ENCODE measurements at places on chromosomes 5 and 9.

GRCh38 chr9:114386886-114387679, 699 bp downstream of the AKNA start:
- no peak for DNase-seq

DNA sequence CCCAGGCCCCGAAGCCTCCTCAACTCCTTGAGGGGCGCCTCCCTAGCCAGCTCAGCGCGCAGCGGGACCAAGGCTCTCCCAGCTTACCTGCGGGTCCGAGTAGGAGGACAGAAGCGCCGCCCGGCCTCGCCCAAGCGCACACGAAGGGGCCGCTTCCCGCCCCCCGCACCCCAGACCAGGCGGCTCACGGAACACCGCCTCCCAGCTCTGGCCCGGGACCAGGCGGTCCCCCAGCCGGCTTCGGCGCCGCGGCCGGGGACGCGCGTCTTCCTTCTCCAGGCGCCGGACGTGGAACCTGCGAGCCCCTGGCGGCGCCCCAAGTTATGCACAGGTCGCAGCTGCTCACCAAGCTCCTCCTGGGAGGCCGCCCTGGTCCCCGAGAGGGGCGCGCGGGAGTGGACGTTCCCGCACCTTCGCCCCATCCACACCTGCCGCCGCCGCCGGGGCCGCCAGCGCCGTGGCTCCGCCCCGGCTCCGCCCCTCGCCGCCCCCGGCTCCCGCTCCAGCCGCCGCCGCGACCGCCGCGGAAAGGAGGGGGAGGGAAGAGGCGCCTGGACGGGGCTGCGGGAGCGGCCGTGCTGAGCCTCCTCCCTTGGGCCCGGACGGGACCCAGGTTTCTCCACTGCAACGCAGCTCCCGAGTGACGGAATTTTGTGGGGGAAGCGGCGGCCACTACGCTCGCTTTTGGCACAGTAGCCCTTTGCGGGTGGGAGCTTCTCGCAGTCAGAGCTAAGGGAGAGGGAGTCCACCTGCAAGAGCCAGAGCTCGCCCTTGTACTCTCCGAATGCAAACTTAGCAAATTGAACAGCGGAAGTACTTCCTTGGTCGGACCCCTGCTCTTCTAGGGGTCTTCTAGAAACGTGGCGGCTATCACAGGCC, 77.5 kb upstream of the IFNE start:
- no peak for DNase-seq

- no peak for DNase-seq
Observed at GRCh38 chr9:136323371-136323789, 4.0 kb upstream of the GPSM1 start.

DNA sequence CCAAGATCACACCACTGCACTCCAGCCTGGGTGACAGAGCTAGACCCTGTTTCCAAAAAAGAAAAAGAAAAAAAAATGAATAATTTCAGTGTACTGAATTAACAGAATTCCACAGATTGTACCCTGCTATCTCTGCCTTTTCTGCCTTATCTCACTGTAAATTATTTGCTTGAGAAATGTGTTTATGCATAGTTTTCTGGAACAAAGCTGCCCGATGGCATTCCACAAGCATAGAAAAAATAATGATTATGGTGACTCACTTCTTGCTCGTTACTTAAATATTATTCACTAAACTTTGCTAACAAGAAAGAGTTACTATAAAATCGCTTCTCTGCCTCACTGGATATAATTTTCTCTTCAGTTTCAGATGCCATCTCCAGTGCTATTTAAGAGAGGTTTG, 88.7 kb upstream of the FAM169A start:
- no peak for DNase-seq

DNA sequence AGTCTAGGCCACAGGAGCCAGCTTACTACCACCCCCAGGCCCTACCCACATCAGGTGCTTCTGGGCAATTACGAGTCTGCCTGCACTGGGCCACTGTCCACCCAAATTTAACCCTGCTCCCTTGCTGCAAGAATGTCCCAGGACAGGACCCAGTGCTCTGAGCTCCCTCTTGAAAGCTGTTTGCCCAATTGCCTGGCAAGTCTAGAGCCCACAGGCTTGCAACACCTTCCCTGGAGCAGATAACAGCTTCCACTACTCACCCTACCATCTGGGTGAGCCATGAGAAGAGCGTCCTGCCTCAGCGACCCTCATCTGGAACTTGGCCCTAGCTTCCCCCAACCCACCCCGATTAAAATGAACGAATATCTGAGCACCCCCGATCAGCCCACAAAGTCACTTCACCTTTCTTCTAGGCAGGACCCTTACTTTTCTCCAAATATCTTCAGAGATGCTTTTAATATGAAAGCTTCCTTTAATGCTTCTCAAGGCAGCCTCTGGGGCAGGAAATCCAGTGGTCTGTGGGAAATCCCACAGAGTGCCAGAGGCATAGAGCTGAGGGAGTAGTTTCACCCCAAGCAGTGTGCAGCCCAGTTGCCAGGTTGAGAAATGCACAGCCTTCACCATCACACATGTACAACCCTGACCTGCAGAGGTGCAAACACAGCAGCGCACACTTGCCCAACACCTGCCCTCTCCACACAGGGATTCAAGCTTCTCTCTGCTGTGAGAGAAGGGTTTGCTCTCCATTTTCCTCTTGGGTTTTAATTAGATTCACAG, 10.6 kb downstream of the ACSL6 start:
- DNase-seq = no peak

DNA sequence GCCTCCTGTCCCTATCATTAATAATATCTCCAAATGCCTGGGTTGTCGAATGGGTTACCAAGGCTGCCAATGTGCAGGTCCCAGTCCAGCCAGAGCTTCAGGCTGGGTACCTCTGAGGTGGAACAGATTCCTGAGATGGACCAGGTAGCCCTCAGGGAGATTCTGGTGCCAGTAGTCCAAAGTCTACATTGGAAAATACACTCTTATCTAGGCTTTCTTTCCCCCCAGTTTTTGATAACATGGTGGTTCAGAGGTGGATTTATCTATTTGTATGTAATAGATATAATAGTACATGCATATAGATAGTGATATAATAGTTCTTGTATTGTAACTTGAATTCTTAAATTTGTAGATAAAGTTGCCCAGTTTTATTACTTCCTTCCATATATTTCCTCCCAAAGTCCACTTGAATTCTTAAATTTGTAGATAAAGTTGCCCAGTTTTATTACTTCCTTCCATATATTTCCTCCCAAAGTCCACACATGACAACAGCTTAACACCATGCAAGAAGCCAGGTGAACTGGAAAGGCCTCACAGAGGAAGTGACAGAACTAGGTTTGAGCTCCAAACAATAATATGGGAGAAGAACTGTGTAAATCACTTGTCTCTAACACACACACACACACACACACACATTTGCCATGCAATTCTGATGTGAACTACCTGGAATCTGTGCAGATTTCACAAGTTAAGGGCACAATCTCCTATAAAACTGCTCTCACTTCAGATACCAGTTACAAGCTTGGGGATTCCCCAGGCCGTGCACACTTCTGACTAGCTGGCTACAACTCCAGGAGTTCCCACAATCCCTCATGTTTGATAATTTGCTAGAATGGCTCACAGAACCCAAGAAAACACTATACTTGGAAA, 30.7 kb upstream of the ERAP1 start:
- no peak for DNase-seq
